ENCODE measurements at places on chromosomes 13 and 19.

GRCh38 chr13:73913079-73913740 lies 221.0 kb downstream of the KLF12 start:
- DNase-seq = peak; percentile 17

GRCh38 chr13:44118881-44119280 lies 239.2 kb downstream of the LACC1 start:
- no peak for DNase-seq

DNA sequence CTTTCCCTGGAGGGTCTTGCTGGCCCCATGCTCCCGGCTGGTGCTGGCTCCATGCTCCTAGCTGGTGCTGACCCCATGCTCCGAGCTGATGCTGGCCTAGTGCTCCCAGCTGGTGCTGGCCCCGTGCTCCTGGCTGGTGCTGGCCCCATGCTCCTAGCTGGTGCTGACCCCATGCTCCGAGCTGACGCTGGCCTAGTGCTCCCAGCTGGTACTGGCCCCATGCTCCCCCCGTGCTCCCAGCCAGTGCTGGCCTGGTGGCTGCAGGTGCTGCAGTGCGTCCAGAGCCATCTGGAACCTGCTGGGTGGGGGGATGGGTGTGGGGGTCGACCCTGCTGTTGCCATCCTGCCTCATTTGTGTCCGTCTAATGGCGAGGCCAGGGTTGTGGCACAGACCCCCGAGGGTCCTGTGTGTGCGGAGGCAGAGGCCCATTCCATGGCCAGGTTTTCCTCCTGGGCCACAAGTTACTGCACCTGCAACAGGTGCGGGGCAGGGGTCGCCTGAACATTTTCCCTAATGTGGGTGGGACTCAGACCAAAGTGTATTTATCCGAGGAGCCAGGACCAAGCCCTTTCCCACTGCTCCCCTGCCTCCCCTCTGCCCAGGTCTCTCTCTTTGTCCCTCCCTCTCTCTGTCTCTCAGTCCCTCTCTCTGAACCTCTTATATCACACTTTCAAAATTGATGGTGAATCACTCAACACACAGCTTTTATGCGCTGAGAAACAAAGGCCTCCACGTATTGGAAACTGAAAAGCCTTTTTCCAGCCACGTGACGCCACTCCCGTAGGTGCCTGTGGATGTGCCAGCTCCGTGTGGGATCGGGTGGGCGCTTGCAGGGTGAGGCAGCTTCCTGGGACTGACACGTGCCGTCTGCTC lies 45.1 kb downstream of the MCF2L start:
- no peak for DNase-seq

DNA sequence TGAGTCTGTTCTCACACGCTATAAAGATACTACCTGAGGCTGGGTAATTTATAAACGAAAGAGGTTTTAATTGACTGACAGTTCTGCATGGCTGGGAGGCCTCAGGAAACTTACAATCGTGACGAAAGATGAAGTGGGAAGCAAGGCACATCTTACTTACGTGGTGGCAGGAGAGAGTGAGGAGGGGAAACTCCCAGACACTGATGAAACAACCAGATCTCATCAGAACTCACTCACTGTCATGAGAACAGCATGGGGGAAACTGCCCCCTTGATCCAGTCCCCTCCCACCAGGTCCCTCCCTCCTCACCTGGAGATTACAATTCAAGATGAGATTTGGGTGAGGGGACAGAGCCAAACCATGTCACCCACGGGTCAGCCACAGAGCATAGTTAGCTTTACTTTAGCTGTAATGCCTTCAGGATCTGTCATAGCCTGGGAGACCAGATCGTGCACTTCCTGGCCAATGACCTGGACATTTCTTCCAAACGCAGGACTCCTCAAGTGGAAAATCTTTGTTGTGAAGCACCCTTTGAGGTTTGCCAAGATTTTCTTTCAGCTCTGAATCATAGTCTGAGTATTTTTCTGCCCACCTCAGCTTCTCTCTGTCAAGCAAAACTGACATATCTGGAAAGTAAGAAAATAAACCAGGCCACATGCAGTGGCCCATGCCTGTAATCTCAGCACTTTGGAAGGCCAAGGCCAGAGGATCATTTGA lies 25.2 kb upstream of the HIF3A start:
- DNase-seq = no peak

- DNase-seq = no peak
These were observed 8.4 kb upstream of the CEACAM19 start for GRCh38 chr19:44662691-44663385.

- no peak for DNase-seq
These were observed 2.4 kb downstream of the COX7A1 start for GRCh38 chr19:36149673-36150406.

GRCh38 chr19:3343619-3344502 lies 22.5 kb upstream of the NFIC start:
- DNase-seq = peak; percentile 50

GRCh38 chr19:45231891-45232290 lies 13.3 kb downstream of the EXOC3L2 start:
- DNase-seq = no peak

GRCh38 chr13:36606060-36606459 lies 67.8 kb upstream of the SERTM1 start:
- no peak for DNase-seq

- peak; percentile 30 for DNase-seq
These were observed 146.9 kb upstream of the UFM1 start for GRCh38 chr13:38202740-38203139.

DNA sequence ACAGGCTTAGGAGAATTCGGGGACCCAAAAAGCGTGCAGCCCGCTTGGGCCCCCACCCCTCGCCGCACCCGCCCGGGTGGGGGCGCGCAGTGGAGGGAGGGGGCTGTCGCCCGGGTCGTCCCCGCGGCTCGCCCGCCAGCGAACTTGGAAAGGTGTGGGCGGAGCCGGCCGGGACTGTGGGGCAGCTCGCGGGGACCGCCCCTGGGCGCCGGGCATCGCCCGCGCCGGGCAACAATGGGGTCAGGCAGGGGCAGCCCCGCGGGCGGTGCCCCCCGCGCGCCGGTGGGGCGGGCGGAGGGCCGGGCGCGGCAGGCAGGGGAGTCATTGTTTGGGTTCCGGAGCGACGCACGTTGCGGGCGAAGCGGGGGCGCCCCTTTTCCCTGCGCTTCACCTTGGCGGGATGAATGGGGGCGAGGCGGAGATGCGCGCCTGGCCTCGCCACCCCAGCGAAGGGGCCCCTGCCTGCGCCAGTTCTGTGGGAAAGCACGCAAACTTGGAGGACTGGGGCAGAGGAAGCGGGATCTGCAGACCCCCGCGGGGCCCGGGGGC lies 647 bp upstream of the KLF12 start:
- DNase-seq = peak; percentile 37

DNA sequence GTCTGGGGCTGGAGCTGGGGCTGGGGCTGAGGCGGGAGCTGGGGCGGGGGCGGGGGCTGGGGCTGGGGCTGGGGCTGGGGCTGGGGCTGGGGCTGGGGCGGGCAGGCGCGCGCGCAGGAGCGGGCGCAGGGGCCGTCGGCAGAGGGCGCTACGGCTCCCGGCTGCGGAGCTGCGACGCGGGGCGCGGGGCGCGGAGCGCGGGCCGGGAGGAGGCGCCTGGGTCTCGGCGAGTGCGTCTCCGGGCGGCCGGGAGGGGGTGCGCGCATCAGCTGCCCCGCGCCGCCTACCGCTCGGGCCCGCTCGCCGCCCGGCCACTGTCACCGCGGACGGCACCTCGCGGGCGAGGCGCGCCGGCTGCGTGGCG lies 422 bp upstream of the MTUS2 start:
- peak; percentile 48 for DNase-seq

- no peak for DNase-seq
These were observed 6.9 kb downstream of the PSG1 start for GRCh38 chr19:42872608-42873007.

DNA sequence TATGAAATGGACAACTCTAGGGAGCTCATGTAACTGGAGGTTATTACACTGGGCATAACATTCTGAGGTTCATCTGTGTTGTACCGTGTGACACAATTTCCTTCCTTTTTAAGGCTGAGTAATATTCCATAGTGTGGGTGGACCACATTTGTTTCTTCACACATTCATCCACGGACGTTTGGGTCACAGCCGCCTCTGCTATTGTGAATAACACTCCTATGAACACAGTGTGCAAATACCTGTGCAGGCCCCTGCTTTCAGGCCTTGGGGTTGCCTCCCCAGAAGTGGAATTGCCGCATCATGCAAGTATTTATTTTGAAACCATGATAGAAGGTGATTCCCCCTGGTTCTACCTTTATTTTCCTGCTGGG lies 63.4 kb upstream of the MCF2L start:
- no peak for DNase-seq

DNA sequence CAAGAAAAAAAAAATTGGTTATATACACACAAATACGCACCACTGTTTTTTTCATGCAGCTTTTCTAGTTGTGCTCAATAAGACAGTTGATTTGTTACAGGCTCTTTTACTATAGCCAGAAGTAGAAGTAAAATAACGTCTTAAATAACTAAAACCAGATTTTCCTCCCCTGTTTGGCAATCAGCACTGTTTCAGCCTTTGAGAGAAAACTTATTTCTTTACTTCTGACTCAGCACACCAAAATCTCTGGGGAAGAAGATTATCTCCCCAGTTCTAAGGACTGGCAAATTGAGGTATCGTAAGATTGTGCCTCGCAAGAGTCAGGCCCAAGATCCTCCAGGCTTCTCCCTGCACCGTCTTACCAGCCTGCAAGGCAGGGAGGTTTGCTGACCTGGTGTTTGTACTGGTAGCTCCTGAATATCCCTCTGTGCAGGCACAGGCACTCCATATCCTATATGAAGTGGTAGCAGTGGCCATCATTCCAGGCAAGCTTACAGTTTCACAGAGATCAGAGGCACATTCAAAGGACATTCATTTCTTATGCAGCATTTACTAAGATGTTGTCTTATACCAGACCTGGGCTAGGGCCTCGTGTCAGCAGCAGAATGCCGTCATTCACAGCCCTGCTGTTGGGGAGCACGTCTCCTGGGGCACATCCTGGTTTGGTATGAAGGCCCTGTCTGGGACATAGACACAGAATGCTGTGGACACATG lies 268.2 kb downstream of the ZNF536 start:
- no peak for DNase-seq

GRCh38 chr19:56639217-56639616 lies 3.7 kb upstream of the SMIM17 start:
- no peak for DNase-seq

- no peak for DNase-seq
These were observed 1.5 kb downstream of the SMAD9 start for GRCh38 chr13:36918246-36919131.

GRCh38 chr19:53057904-53058580 lies 13.5 kb downstream of the ERVV-2 start:
- DNase-seq = no peak

DNA sequence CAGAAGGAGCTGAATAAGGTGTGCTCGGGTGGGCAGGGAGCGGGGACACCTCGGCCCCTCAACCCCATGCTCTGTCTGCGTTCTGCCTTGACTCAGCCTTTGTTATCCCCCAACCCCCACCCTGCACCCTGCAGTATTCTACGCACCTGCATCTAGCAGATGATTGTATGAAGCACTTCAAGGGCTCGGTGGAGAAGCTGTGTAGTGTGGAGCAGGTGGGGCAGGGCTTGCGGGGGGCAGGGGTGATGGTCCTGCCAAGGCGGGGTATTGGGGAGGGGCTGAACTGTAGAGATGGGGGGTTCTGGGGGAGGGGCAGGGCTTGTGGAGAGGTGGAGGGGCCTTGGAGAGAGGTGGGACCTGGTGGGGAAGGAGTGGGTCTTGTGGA lies 6.1 kb downstream of the STXBP2 start:
- DNase-seq = no peak

DNA sequence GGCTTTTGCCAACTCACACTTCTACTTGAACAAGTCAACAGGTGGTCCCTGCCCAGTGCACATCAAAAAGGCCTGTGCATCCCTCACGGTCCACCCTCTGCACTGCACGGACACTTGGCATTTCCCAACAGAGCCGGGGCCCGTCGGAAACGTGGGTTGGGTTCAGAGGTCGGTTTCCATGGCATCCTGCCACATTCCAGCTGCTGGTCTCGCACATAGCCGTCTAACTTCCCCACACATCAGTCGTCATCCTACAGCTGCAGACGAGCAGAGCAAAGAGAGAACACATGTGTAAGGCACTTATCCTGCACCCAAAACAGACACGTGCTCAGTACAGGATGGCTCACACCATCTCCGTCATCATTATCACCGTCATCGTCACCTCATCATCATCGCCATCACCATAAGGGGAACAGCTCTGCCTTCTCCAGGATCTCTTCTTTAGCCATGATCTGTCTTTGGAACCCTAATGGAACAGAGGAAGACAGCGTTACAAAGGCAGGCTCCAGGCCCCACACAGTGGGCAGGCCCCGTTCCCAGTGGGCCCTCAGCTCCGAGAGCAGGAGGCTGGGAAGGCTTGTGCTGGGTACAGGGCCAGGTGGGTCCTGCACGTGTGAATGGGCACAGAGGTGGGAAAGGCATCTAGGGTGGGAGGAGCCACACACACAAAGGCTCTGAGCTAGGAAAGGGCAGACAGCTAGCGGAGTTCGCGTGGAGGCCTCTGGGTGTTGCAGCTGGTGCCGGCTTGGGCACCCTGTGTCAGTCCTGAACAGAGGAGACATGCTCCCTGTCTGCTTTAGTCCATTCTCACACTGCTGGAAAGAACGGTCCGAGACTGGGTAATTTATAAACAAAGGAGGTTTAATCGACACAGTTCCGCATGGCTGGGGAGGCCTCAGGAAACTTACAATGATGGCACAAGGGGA lies 170.8 kb upstream of the SOX1 start:
- DNase-seq = no peak

GRCh38 chr13:74289107-74289506 lies 154.9 kb upstream of the KLF12 start:
- DNase-seq = no peak

DNA sequence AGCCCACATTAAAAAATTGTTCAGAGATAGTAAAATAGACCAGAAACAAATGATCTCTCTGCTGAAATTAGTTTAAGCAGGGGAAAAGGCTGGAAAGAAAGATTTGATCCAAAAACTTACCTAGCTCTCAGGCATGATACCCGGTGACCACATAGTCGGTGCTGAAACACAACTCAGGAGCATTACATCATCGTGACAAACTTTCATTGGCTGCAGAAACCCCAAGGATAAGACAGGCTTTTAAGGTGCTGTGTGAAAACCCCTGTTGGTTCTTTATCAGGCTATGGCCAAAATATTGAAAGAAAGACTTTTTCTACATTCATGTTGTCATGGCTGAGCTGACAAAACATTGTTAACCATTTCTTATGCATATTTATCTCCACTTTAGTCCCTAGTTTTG lies 171.7 kb upstream of the KLF12 start:
- no peak for DNase-seq

DNA sequence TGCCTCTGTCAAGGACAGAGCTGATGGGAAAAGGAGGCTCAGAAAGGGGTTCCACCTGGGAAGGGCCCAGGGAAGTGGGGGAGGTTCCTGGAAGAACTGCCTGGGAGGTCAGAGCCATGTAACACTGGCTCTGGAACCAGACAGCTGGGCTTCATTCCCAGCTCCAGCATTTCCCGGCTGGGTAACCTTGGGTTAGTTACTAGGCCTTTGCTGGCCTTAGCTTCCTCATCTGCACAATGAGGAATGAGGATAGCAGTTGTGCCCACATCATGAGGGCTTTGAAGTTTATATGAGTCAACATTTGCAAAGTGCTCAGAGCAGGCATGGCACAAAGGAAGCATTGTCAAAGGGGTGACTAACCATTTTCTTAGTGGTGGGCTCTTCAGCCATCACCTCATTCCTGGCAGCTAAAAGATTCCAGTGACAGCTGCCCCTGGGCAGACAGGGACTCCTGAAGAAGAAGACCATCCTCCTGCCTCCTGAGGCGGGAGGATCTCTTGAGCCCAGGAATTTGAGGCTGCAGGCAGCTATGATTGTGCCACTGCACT lies 1.7 kb upstream of the DNAJB1 start:
- no peak for DNase-seq

GRCh38 chr13:51156648-51157047 lies 45.6 kb upstream of the C13orf42 start:
- no peak for DNase-seq

- no peak for DNase-seq
These were observed 117.0 kb downstream of the KCNRG start for GRCh38 chr13:50131920-50132903.
